ENCODE measurements at places on chromosomes 4 and X. TPM values are rescaled to one million over a fixed set of nuclear protein-coding genes. Genes with fewer than 3 reads are reported as not detected.

BMX gene
- total RNA-seq = 0.71 TPM

- DNase-seq = no peak
Measured at GRCh38 chr4:45831692-45832091, 292.2 kb downstream of the GABRG1 start.

- no peak for DNase-seq
Measured at GRCh38 chr4:68176500-68176899, 46.8 kb upstream of the TMPRSS11F start.

- no peak for DNase-seq
Measured at GRCh38 chrX:18166068-18166467, 54.6 kb downstream of the BEND2 start.

- no peak for DNase-seq
Measured at GRCh38 chrX:125622899-125623298, 303.2 kb downstream of the TEX13C start.

- peak; percentile 87 for DNase-seq
Measured at GRCh38 chr4:158020176-158020575, 152.6 kb downstream of the GASK1B start.

Measured in Caki2 (cell line).